Stimulated activated CD8-positive, alpha-beta memory T cell treated with anti-CD3 and anti-CD28 coated beads, Interleukin-4, amount 100 ng/mL, for 24 hours (primary cell): ENCODE measurements at places on chromosomes 1 and 21.

DNA sequence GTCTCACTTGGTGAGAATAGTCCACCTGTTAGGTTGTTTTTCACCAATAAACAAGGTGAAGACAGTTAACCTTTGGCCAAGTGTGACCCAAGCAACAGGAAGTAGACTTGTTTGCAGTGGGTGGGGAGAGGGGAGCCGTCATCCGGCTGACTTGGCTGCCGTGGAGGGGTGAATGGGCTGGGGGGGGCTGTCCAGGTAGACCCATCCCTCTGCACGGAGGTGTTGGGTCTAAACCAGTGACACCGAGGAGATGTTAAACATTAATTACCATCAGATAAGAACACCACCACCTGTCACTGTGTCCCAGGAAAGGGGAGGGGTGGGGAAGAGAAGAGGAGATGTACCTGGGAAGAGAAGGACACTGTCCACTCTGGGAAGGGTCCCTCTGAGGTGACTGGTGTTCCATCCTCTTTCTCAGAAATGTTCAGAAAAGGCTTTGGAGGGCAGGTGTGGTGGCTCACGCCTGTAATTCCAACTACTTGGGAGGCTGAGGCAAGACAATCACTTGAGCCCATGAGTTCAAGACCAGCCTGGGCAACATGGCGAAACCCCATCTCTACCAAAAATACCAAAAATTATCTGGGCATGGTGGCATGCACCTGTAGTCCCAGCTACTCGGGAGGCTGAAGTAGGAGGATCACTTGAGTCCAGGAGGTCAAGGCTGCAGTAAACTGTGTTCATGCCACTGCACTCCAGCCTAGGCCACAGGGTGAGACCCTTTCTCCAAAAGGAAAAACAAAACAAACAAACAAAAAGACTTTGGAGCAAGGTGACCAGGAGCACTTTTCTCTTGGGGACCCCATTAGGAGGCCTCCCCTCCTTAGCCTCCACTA is 6.7 kb upstream of the MYOM3 start:
- no peak for DNase-seq

GRCh38 chr1:29712284-29712651 is 475.9 kb downstream of the PTPRU start:
- no peak for DNase-seq

- no peak for DNase-seq
These were observed 7.4 kb downstream of the ARHGEF16 start for GRCh38 chr1:3461934-3462275.

GRCh38 chr1:11144570-11145256 is 44.4 kb upstream of the ANGPTL7 start:
- no peak for DNase-seq

GRCh38 chr1:169062152-169062551 is 44.3 kb upstream of the ATP1B1 start:
- DNase-seq = no peak
